ENCODE measurements at places on chromosomes 6 and 20. TPM values are rescaled to one million over a fixed set of nuclear protein-coding genes. Genes with fewer than 3 reads are reported as not detected.
A peak's percentile ranks its signal among the peaks of the same experiment; 100 is the strongest.

GRCh38 chr6:2244261-2245102 lies 923 bp downstream of the GMDS start:
- H3K4me3 ChIP-seq, result peak overlapping the region; percentile 98
- H3K27me3 ChIP-seq, result no peaks in the 10 kb centered on the region
- H3K27ac ChIP-seq, result no peak overlapping the region
- no peaks in the 10 kb centered on the region for H3K4me1 ChIP-seq
- DNase-seq, result no peak
- no peaks in the 10 kb centered on the region for H3K36me3 ChIP-seq

GRCh38 chr6:12324748-12325147 lies 34.6 kb downstream of the EDN1 start:
- no peak overlapping the region for H3K4me3 ChIP-seq
- peaks cover 19% of the 10 kb centered on the region for H3K4me1 ChIP-seq
- no peaks in the 10 kb centered on the region for H3K27me3 ChIP-seq
- no peak for DNase-seq

GRCh38 chr20:48720256-48720985 lies 107.4 kb downstream of the PREX1 start:
- no peak overlapping the region for H3K27ac ChIP-seq
- H3K4me3 ChIP-seq, result no peak overlapping the region
- no peaks in the 10 kb centered on the region for H3K4me1 ChIP-seq
- H3K27me3 ChIP-seq, result no peaks in the 10 kb centered on the region
- no peak for DNase-seq

GRCh38 chr6:134956676-134957075 lies 6.8 kb upstream of the ALDH8A1 start:
- peaks cover 36% of the 10 kb centered on the region for H3K36me3 ChIP-seq
- no peak overlapping the region for H3K4me3 ChIP-seq
- no peak overlapping the region for H3K27ac ChIP-seq

GRCh38 chr6:100818066-100818465 lies 63.1 kb downstream of the ASCC3 start:
- H3K27ac ChIP-seq, result no peak overlapping the region
- peaks cover 6% of the 10 kb centered on the region for H3K36me3 ChIP-seq
- no peaks in the 10 kb centered on the region for H3K4me1 ChIP-seq
- no peak for DNase-seq
- H3K4me3 ChIP-seq, result no peak overlapping the region

- no peak overlapping the region for H3K27ac ChIP-seq
- H3K27me3 ChIP-seq, result no peaks in the 10 kb centered on the region
- no peak for DNase-seq
- no peak overlapping the region for H3K4me3 ChIP-seq
- H3K4me1 ChIP-seq, result peaks cover 5% of the 10 kb centered on the region
- no peaks in the 10 kb centered on the region for H3K36me3 ChIP-seq
Measured at GRCh38 chr6:158206740-158207421, 38.7 kb downstream of the GTF2H5 start.

DNA sequence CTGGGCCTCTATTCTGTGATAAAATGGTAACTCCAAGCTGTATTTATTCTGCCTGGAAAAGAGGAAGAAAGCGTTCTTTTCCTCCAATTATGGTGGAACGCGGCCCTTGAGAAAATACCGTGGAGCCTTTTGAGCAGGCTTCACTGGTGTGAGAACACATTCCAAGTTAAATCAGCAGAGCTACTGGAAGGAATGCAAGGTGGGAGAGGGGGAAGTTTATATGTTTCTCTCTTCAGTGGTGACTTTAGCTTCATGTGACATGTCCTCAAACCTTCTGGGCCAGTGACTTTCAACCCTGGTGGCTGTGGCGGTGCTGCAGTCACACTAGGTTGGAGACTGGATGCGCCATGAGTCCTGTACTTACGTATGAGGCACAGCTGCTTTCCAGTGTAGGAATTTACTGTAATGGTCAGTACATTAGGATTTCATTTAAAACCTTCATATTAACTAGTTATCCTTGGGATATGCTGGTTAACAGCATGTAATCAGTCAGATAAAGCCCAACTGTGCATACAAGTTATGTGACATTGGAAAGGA lies 221.7 kb downstream of the ARID1B start:
- peaks cover 19% of the 10 kb centered on the region for H3K4me1 ChIP-seq
- no peaks in the 10 kb centered on the region for H3K36me3 ChIP-seq
- no peak overlapping the region for H3K27ac ChIP-seq
- no peaks in the 10 kb centered on the region for H3K27me3 ChIP-seq
- H3K4me3 ChIP-seq, result no peak overlapping the region
- DNase-seq, result no peak

DNA sequence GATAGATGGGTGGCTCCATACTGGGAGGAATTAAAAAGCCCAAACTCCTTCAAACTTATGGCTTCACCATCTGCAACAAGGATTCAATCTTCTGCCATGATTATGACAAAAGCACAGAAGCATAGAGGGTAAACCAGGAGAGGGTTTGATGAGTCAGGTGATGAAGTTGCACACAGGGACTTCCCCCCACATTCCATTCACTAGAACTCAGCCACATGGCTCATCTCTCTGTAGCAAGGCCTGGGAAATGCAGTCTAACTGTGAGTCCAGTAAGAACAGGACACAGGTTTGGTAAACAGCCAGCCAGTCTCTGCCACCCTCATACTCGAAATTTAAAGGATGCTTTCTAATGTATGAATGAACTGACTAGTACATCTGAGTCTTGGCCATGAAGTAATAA lies 142.9 kb downstream of the HIVEP2 start:
- H3K4me3 ChIP-seq, result no peak overlapping the region
- DNase-seq, result no peak
- H3K27ac ChIP-seq, result peak overlapping the region; percentile 95
- peaks cover 20% of the 10 kb centered on the region for H3K4me1 ChIP-seq
- no peaks in the 10 kb centered on the region for H3K27me3 ChIP-seq
- no peaks in the 10 kb centered on the region for H3K36me3 ChIP-seq

- H3K4me1 ChIP-seq, result no peaks in the 10 kb centered on the region
- DNase-seq, result no peak
- no peaks in the 10 kb centered on the region for H3K36me3 ChIP-seq
- H3K4me3 ChIP-seq, result no peak overlapping the region
Measured at GRCh38 chr6:1636971-1637871, 27.5 kb downstream of the FOXC1 start.

GRCh38 chr20:33071198-33071597 lies 8.2 kb upstream of the BPIFB4 start:
- H3K27me3 ChIP-seq, result peaks cover 44% of the 10 kb centered on the region
- DNase-seq, result no peak
- no peaks in the 10 kb centered on the region for H3K4me1 ChIP-seq
- H3K36me3 ChIP-seq, result no peaks in the 10 kb centered on the region
- H3K27ac ChIP-seq, result no peak overlapping the region

CNBD2 gene
- 6.6 TPM for polyA plus RNA-seq

TRERF1 gene
- polyA plus RNA-seq, result 3.2 TPM

GNRH2 gene
- polyA plus RNA-seq, result 0.31 TPM

GNMT gene
- 1.4 TPM for polyA plus RNA-seq

Measured in SK-N-SH (cell line).